Skin of body (tissue), 3 donors: ENCODE measurements at places on chromosomes 1 and 21. TPM values are rescaled to one million over a fixed set of nuclear protein-coding genes. Genes with fewer than 3 reads are reported as not detected.

- no peak for DNase-seq
Observed at GRCh38 chr1:43853161-43853921, 80.3 kb upstream of the ARTN start.

The CNIH3 gene
- total RNA-seq, result 3.2 TPM

DNA sequence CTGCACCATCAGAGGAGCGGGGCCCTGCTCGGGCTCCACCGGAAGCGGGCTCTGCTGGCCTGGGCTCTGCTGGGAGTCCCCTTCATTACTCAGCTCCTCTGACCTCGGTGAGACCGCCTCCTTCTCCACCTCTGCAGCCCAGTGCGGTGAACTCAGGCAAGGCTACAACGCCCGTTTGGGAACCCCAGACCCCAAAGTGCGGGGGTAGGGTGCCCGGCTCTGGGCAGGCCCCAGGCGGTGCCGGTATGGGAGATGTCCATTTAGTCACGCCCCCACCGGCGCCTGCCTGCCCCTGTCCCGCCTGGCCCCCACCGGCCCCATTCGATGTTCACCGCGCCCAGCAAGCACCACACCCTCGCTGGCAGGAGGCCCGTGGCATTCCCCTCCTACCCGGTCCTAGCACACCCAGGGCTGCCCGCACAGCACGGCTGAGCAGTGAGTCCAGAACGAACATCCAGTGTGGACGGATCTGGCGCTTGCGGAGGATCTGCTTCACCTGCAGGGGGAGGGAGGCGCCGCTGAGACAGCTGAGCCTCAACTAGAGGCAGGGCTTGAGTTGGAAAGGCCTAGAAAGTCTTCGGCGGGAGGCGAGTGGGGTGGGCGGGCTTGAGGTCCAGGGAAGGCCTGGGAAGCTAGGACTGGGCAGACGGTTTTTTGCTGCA, 10.0 kb downstream of the MAP3K6 start:
- no peak for DNase-seq

DNA sequence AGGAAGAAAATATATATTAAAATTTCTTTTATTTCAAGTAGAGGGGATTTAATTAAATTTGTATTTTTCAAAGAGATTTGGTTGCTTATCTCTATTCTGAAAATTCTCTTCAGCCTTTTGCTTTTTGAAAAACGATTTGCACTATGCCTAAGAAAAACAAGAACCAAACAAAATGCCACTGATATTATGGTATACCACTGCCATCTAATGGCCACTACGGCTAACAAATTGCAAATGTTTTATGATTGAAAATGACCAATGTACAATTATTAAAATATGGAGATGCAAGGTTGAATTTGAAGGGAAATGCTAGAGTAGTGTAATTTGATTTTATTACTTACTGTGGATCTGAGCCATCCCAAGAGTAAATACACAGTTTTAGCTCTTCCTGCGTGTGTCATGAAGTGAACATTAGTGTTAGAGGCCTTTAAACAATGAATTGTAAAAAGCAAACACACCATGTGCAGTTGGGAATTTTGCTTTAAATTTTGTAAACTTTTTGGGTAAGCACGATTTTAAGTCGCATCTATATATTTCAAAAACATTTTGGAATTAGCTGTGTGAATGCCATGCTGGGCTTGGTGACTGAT, 137.4 kb upstream of the USP25 start:
- DNase-seq, result peak; percentile 22
